Stimulated activated CD4-positive, alpha-beta T cell treated with anti-CD3 and anti-CD28 coated beads, Interleukin-1b, Interleukin-23, amount 100 ng/mL, for 1 hour (primary cell): ENCODE measurements at places on chromosomes 7 and 10.

GRCh38 chr10:76141376-76141775, 710.0 kb downstream of the LRMDA start:
- no peak for DNase-seq

- no peak for DNase-seq
These were observed 58.2 kb downstream of the STRA8 start for GRCh38 chr7:135291809-135292253.

DNA sequence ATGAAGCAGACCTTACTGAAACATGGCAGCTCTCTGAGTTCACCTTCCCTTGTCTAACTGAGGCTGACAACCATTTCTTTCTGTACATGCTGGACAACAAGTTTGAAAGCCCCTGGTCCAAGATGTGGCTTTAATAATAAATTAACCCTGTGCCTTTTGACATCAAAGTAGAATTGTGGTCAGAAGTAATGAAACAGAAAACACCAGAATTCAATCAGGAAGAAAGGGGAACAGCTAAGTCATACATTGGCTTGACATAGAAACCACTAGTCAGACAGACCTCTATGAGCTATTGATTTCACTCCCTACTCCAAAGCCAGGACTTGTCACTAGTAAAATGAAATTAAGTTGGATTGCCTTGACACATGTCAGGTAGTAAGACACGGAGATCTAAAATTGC, 175.2 kb upstream of the ASAH2 start:
- no peak for DNase-seq

GRCh38 chr10:131436458-131436857, 124.9 kb upstream of the TCERG1L start:
- no peak for DNase-seq

DNA sequence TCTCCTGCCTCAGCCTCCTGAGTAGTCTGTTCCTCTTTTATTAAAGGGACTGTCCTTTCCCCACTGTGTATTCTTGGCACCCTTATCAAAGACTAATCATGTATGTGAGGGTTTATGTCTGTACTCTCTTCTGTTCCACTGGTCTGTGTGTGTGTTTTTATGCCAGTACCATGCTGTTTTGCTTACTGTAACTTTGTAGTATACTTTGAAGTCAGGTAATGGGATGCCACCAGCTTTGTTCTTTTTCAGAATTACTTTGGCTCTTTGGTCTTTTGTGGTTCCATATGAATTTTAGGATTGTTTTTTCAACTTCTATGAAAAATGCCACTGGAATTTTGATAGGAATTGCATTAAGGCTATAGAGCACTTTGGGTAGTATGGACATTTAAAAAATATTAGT, 14.1 kb upstream of the AMZ1 start:
- no peak for DNase-seq

GRCh38 chr10:4301291-4302045, 516.5 kb upstream of the KLF6 start:
- no peak for DNase-seq

DNA sequence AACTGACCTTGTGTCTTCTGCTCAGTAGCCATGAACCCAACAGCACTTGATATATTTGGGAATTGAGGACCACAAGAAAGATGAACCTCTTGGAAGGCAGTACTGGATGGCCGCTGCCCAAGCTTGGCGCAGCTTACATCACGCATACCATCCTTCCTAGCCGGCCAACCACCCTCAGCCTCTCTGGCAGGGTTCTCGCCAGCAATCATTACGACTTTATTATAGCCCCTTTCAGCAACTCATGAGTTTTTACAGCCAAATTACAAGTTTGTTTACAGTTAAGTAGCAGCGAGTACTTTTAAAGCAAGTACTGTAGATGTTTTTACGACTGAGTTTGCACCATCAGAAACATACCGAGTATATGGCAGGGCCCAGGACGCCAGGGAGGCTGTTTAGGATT, 769.1 kb downstream of the SUGCT start:
- no peak for DNase-seq

GRCh38 chr10:15370212-15370855, 755 bp downstream of the FAM171A1 start:
- no peak for DNase-seq

- no peak for DNase-seq
These were observed 170.4 kb upstream of the THSD7A start for GRCh38 chr7:12002428-12002827.

GRCh38 chr10:124174673-124175645, 81.6 kb upstream of the CHST15 start:
- DNase-seq = no peak

- DNase-seq = no peak
These were observed 37.4 kb downstream of the ASZ1 start for GRCh38 chr7:117389871-117390270.

DNA sequence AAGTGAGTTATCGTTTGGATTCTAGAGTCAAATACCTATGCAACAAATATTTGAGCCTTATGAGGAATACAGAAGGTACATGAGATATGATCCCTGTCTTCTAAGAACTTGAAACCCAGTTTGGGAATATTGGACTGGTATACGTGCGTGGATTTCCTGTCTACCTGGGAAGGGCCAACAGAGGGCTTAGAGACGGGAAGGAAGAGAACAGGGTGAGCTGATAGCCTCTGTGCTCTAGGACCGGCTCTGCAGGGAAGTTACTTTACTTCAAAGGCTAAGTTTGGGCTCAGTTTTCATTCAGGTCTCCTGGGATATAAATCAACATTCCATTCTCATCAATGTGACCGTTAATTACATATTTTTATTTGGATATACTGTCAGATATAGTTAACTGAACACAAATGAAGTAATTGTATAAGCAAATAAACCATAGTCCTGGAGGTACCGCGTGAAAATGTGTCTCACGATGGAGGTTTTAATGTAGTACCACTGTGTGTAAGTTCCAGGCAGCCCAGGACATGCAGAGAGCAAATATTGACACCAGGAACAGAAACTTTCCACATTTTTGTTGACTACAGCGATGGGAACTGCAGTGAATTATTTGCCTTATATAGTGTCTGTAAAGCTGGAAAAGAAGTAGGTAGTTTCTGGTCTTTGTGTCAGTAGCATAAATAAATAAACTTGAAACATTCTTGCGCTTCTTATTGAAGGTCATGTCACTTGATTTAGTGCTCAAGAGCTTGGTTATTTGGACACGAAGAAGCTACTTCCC, 8.6 kb downstream of the CHST12 start:
- DNase-seq = no peak

DNA sequence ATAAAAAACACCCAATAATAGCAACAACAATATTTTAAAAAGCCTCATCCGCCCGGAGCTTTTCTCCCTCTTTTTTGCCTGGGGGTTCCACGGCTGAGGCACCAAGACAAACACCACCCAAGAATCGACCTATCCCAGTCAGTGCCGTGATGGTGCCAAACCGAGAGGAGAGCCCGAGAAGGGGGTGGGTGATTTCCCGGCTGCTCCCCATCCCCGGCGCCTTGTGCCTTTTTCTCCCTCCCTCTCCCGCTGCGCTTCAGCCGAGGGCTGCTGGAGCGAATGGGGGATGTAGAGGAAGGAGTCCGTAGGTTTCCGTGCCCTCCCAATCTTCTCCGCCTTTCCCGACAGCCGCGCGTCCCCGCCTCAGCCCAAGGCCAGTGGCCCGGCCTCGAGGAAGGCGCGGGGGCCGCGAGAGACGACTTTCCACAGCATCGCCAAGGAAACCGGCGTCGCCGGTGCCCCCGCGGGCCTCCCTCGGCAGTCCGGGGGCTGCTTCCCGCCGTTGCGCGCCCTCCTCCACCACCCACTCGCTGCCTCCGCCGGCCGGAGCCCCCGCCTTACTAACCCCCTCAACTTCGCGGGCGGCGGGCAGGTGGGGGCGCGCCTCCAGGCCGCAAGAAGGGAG, 1.3 kb downstream of the EGR2 start:
- no peak for DNase-seq

DNA sequence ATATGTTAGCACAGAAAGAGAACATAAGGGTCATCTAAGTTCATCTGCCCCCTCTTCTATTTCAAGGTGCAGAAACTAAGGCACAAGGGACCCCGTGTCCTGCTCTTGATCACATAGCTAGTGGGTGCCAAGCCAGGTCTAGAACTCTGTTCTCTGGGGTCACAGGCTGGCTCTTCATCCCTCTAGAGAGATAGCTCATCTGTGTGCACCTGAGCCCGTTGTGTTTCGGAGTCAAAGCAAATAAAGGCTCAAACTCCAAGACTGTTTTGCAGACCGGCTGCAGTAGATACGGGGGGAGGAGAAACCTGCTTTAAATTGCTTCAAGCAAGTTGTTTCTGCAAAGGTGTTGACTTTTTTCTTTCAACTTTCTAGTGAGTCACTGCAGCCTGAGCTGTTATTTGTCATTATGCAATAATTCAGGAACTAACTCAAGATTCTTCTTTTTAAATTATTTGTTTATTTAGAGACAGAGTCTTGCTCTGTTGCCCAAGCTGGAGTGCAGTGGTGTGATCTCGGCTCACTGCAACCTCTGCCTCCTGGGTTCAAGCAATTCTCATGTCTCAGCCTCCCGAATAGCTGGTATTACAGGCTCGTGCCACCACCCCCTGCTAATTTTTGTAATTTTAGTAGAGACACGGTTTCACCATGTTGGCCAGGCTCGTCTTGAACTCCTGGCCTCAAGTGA, 6.5 kb downstream of the BLVRA start:
- DNase-seq = no peak

- no peak for DNase-seq
These were observed 118.2 kb downstream of the CDK6 start for GRCh38 chr7:92717993-92718716.

DNA sequence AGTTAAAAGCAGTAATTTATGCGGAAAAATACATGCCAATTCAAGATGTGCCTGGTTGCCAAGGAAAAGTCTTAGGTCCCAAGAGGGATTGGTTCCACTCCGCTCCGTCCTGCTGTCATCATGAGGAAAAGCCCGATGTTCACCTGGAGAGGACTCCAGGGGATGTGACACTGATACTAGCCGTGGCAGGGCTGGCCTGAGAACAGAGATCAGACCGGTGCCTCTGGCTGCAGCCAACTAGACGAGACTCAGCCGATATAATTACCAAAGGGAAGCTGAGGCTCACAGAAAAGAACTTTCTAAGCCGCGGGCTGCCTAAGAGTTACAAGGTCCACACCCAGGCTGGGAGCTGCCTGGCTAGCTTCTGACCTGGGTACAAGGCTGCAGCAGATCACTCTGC, 81.3 kb upstream of the UNC5B start:
- no peak for DNase-seq

DNA sequence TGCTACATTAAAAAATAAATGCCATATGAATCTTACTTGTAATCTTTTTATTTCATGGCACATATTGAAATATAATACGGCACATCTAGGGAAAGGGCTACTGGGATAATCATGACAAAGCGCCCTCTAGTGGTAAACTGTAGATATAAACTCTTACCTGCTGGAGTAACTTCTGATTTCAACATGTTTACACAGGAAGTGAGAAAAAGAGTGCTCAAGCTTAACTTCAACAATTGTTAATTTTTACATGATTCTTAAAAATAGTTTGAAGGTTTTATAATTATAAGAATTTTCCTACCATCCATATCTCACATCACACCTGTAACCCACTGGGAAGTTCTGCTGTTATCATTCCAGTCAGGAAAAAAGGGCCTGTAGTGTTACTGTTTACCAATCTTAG, 2.0 kb upstream of the HEPACAM2 start:
- DNase-seq = no peak

- DNase-seq = no peak
These were observed 19.0 kb upstream of the PRTFDC1 start for GRCh38 chr10:24971374-24971773.

DNA sequence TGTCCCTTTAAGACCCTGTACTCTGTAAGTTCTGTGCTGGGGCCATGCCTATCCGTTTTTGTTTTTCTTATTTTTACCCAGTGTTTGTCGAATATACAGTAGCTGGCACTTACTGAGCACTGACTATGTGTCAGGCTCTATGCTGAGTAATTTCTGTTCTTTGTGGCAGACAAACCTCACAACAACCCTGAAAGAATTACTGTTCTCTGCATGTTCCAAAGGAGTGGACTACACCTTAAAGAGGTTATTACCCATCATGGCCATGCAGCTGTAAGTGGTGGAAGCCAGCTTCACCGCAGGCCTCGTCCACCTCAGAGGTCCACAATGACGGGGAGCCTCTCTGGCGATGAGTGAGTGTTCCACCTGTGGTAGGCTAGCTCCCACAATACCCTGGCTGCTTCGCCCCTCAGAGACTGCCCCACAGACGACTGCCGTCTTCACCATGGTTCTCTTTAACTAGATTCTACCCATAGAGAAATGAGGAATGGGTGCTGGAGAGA, 30.1 kb upstream of the RBM20 start:
- no peak for DNase-seq

DNA sequence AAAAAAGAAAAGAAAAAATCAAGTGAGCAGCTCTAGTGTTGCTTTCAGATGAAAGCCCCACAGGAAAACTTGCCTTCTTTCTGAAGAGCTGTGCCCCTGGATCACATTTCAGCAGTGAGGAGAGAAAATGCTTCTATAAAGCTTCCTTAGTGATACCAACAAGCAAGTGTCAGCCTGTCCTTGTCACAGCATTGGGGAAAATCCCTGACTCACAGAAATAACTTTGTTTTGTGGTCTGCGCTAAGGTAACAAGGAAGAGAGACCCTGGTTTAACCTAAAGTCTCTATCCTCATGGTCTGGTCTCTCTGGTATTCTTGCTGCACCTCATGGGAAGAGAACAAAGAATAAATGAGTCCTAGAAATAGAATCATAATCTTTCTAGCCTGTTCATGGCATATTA, 885.2 kb upstream of the SORCS1 start:
- DNase-seq = no peak

- DNase-seq = no peak
These were observed 74.7 kb upstream of the PLPP4 start for GRCh38 chr10:120382360-120382759.

DNA sequence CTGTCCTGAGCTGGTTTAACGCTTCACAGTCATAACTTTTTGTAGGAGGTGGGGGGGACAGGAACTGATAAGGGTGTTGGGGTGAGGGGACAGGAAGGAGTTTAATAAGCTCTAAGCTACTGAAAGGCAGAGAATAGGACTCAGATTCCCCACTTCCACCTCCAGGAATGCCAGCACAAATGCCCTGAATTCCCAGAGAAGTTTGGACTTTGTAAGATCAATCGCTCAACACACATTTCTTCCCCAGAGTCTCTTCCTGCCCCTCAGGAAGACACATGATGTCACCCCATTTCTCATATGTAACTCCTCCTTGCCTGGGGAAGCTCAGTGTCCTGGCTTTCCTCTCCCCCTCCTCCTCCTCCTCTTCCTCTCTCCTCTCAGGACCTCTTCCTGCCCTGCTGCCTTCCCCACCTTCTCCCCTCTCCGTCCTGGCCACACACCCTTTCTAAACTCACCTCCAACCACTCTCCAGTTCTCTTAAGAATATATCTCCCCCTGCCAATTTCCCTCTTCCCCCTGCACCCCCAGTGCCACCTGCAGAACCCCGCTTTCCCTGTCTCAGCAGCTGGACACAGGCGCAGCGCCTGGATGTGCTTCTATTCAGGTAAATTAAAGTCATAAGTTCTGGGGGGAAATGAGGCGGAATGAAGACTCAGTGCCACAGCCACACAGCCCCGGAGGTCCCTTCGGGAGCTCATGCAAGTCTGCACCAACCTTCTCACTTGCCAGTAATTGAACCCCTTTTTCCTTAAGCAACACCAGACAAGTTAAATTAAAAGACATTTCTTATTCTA, 5.3 kb upstream of the LOXL4 start:
- DNase-seq = no peak

GRCh38 chr10:85548034-85548433, 818.6 kb downstream of the GRID1 start:
- no peak for DNase-seq
